ENCODE measurements at places on chromosomes 3 and 15. TPM values are rescaled to one million over a fixed set of nuclear protein-coding genes. Genes with fewer than 3 reads are reported as not detected.

- no peak for DNase-seq
Measured at GRCh38 chr3:11238060-11238459, 34.1 kb upstream of the ATG7 start.

GRCh38 chr3:126259411-126260391 lies 79.3 kb upstream of the ALDH1L1 start:
- peak; percentile 88 for DNase-seq

DNA sequence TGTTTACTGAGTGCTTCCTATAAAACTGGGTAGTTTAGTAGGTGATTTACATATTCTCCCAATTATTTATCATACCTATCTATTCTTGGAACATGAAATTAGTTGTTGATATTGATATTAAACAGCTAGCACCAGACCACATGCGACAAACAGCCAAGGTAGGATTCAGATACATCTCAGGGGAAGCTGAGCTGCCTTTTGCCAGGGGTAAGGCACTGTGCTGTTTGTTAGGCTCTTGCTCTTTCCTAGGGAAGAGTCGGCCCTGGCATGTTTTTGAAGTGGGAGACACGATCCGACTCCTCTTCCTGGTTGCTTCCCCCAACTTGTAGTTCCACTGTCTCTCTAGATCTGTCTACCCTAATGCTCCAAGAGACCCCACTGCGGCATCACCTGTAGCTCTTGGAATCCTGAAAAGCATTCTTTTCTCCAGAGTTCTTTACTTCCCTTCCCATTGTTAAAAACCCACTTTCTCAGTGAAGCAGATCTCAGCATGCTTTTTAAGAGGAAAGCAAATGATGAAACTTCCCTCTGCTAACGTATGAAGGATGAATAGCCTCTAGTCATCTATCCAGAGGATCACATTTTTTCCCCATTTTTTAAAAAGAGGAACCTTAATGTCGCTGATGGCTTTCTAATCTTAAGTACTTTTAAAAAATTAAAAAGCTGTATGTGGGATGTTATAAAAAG lies 138.4 kb downstream of the GHSR start:
- DNase-seq = no peak

- no peak for DNase-seq
Measured at GRCh38 chr3:62189376-62189698, 184.0 kb downstream of the FEZF2 start.

GRCh38 chr3:53645754-53646153 lies 151.3 kb downstream of the CACNA1D start:
- DNase-seq = no peak

- no peak for DNase-seq
Measured at GRCh38 chr3:151896246-151897012, 23.0 kb downstream of the SUCNR1 start.

DNA sequence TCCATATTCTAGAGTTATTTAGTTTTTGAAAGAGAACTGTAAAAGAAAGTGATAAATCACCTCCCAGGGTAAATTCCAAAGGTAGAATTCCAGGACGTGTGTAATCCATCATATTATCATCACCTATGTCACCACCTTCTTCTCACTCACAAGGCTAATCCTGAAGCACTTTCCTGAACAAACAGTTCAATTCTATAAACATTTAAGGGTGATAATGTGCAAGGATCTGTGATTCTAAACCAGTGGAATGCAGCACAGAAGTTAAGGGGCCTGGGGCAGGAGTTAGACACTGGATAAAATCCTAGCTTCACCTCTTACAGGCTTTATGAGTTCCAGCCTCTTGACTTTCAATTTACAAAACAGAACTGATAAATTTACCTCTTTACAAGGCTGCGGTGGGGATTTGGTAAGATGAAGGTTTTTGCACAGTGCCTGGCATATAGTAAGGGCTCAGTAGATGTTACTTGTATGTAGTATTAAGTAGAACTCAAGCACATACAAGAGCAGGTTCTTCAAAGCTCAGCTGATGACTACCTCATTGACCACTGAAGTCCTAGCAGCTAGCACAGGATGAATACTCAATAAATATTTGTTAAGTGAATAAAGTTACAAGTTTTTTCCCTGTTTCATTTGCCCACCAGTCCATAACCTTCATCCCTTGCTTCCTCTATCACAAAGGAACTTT lies 47.3 kb upstream of the CCDC80 start:
- no peak for DNase-seq

- no peak for DNase-seq
Measured at GRCh38 chr3:182738583-182739411, 54.5 kb upstream of the ATP11B start.

- no peak for DNase-seq
Measured at GRCh38 chr3:8767256-8767666, 2.2 kb downstream of the OXTR start.

GRCh38 chr3:148006508-148006907 lies 597.3 kb downstream of the ZIC1 start:
- DNase-seq = no peak

- DNase-seq = no peak
Measured at GRCh38 chr3:133964547-133964946, 65.2 kb downstream of the SLCO2A1 start.

- no peak for DNase-seq
Measured at GRCh38 chr15:51375966-51376640, 34.6 kb downstream of the GLDN start.

DNA sequence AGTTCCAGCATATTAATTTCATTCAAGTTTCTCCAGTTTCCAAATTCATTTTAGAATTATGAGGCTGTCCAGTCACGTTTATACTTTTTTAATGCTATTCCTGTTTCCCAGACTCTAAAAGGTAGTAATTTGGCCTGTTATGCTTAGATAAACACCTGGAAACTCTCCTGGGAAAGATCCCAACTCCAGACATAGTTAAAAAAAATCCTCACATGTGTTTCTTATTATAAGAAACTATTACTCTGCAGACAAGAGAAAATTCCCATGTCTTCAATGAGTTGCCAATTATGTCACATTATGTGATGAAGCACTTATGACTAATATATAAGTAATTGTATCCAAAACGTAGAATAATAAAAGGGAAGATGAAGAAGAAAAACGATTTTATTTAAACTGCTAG lies 137.1 kb upstream of the TMC3 start:
- no peak for DNase-seq

GRCh38 chr3:84487296-84487695 lies 471.5 kb upstream of the CADM2 start:
- DNase-seq = no peak

GRCh38 chr3:101859882-101860448 lies 10.7 kb downstream of the NFKBIZ start:
- no peak for DNase-seq

DNA sequence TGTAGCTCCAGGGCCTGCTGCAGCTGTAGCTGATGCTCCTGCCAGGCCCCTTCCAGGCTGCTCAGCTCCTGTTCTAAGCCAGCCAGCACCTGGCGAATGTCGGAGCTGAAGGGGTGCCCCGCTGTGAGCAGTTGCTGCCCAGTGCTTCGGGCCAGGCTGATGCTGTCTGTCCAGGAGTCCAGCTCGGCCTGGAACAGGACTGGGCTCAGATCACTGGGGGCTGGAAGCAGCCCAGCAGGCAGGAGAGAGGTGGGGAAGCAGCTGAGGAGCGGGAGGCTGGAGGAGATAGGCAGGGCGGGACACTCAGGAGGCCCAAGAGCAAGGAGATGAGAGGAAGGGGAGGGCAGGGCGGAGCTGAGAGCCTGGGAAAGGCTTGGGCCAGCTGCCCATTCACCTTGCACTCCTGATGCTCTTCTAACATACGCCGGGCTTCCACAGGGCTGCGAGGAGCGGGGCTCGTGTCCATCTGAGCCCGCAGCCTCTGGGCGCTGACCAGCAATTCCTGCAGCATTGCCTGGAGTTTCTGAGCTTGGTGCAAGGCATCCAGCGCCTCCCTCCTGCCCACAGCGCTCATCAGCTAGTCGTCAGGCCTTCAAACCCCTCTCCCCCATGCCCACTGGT lies 23.2 kb downstream of the PLA2G4B start:
- DNase-seq = no peak

Gene CKMT1B
- 2.7 TPM for polyA plus RNA-seq

Gene GPR87
- polyA plus RNA-seq = not detected

Gene UBA7
- 25.1 TPM for polyA plus RNA-seq

Gene LRRIQ4
- polyA plus RNA-seq = not detected

Gene CNTN4
- polyA plus RNA-seq = 1.9 TPM
